Esophagus squamous epithelium (tissue), 5 donors: ENCODE measurements at places on chromosomes 6 and 20. TPM values are rescaled to one million over a fixed set of nuclear protein-coding genes. Genes with fewer than 3 reads are reported as not detected.

GRCh38 chr20:64216036-64216435 is 39.5 kb upstream of the PCMTD2 start:
- no peak for DNase-seq

DNA sequence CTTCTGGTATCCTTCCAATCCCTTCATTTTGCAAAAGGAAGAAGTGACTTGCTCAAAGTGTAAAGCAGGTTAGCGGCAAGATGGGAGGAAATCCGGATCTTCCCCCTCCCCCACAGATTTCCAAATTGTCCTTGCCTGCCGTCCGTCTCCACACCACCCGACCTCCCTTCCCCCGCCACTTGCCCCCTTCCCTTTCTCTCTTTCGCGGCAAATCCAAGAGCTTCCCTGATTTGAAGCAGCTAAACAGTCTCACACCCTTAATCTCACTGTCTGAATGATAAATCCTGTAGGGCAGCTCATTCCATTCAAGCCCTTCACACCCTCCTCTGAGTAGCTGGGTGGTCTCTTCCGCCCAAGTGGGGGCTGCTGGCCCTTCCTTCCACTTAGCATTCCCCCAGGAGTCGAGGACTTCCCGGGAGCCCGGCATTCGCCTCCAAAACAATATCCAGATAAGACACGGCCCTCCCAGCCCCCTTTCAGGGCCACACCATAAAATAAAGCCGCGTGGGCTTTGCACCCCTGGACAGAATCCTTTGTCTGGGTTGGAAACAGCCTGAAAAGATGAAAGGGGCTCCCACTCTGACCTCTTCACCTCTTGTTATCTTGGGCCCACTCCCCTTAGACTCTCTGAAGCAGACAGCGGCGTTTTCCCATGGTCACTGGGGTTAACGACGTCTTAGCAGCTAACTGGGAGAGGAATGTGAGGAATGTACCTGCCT is 44.0 kb upstream of the PIM1 start:
- no peak for DNase-seq

- DNase-seq: no peak
Measured at GRCh38 chr6:6678811-6679210, 90.3 kb downstream of the LY86 start.

Gene ZNF311
- total RNA-seq: 0.27 TPM

DNA sequence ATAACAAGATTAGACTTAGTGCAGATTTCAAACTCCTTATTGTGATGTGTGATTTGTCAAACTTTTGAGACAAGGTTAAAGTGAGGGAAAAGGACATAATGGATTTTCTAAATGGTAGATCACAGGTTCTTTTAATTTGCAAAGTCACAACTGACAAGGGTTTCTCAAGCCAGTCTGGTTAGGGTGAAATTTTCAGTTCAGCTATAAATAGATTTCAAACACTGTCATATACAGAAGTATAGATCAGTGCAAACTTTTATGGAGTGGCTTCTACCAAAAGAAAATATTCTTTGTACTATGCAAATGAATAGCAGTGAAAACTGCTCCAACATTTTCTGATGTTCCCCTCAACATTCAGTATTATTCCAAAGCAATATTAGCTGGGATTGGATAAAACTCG is 337.1 kb upstream of the MAN1A1 start:
- DNase-seq: no peak

- DNase-seq: no peak
Measured at GRCh38 chr6:75557068-75557467, 44.6 kb upstream of the SENP6 start.

GRCh38 chr6:136508725-136509392 is 41.4 kb downstream of the MAP7 start:
- DNase-seq: no peak

GRCh38 chr6:12566618-12567123 is 149.9 kb upstream of the PHACTR1 start:
- DNase-seq: no peak

GRCh38 chr20:7924692-7925091 is 15.6 kb downstream of the HAO1 start:
- DNase-seq: no peak

Gene TRIM10
- total RNA-seq: not detected
